Islet precursor cell (in vitro differentiated cells): ENCODE measurements at places on chromosomes 11 and 22.

- no peak for DNase-seq
These were observed 200.6 kb downstream of the KIRREL3 start for GRCh38 chr11:126800009-126800408.

- no peak for DNase-seq
These were observed 61.6 kb downstream of the STK33 start for GRCh38 chr11:8532475-8532874.

GRCh38 chr22:37328017-37328416, 45.7 kb downstream of the CYTH4 start:
- DNase-seq = no peak

- no peak for DNase-seq
These were observed 213.2 kb downstream of the TTC28 start for GRCh38 chr22:28466399-28466798.

- no peak for DNase-seq
These were observed 10.3 kb upstream of the CCDC86 start for GRCh38 chr11:60831501-60832079.

- DNase-seq = no peak
These were observed 7.3 kb upstream of the SLC22A9 start for GRCh38 chr11:63362196-63362793.

- no peak for DNase-seq
These were observed 945.5 kb downstream of the OPCML start for GRCh38 chr11:132586801-132587200.

DNA sequence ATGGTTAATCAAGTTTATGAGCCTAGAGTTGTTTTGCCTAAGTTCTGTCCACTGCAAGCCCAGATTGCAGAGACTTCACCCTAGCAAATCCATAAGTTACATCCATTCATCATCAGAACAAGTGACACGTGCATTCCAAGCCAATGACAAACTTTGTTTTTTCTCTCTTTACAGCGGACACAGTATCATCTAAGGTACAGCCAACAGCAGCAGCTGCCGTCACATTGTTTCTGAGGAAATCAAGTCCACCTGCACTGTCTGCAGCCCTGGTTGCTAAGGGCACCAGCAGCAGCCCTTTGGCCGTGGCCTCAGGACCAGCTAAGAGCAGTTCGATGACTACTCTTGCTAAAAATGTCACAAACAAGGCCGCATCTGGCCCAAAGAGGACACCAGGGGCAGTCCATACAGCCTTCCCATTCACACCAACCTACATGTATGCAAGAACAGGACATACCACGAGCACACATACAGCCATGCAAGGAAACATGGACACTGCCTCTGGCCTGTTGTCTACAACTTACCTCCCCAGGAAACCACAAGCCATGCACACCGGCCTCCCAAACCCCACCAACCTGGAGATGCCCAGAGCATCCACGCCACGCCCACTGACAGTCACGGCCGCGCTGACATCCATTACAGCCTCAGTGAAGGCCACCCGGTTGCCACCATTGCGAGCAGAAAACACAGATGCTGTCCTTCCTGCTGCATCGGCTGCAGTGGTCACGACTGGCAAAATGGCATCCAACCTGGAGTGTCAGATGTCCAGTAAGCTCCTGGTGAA, 155.8 kb downstream of the C11orf91 start:
- DNase-seq = no peak

- DNase-seq = no peak
These were observed 129.8 kb downstream of the OPCML start for GRCh38 chr11:133402551-133402950.

GRCh38 chr22:37896181-37896592, 9.9 kb upstream of the MICALL1 start:
- peak; percentile 82 for DNase-seq

GRCh38 chr11:124108156-124108555, 7.1 kb upstream of the VWA5A start:
- DNase-seq = no peak

DNA sequence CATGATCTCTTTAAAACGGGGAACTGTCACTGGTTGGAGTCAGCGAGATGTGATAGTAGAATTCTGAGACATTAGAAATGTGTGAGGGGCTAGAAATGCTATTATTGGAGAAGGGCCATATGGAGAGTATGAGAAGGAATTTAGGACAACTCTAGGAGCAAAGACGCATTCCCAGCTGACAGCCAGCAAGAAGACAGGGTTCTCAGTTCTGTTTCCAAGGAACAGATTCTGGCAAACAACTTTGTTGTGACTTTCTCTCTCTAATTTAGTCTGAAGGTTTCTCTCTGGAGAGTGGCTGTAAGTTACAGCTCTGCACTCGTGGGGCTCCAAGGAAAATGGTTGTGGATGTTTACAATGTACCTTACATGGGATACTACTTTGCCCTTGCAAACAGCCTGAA, 876.3 kb downstream of the FAM181B start:
- DNase-seq = no peak

DNA sequence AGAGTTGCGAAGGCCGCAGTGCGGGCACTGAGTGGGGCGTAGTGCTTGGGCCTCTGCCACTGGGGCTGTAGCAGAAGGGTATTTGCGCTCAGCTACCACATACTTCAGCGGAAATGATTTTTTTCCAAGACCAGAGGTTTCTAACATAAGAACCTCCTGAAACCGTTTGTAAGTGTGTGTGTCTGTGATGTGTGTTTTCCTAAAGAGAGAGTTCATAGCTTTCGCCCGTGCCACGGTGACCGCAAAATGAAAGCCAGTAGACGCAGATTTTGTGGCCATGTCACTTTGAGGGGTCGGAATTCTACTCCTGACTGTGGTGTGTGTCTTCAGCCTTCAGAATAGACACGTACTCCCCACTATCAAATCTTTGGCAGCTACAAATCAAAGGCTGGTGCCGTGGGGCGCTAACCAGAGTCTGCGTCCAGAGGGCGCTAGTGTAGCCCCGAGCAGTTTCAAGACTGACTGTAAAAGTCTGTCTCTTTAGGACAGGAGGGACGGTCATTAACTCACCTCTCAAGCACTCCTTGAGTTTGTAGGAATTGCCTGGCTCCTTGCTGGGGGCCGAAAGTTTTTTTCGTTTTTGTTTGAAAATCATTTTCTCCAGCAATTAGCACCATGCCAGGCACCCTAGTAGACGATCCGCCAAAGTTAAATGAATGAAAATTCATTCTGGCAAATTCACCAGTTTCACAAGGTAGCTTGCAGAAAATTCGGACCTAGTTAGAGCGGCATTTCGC, 2.5 kb upstream of the CALCA start:
- DNase-seq = peak; percentile 90

GRCh38 chr11:14793546-14793945, 98.5 kb downstream of the CYP2R1 start:
- DNase-seq = no peak

- no peak for DNase-seq
These were observed 29.6 kb downstream of the MARK2 start for GRCh38 chr11:63868399-63869064.

DNA sequence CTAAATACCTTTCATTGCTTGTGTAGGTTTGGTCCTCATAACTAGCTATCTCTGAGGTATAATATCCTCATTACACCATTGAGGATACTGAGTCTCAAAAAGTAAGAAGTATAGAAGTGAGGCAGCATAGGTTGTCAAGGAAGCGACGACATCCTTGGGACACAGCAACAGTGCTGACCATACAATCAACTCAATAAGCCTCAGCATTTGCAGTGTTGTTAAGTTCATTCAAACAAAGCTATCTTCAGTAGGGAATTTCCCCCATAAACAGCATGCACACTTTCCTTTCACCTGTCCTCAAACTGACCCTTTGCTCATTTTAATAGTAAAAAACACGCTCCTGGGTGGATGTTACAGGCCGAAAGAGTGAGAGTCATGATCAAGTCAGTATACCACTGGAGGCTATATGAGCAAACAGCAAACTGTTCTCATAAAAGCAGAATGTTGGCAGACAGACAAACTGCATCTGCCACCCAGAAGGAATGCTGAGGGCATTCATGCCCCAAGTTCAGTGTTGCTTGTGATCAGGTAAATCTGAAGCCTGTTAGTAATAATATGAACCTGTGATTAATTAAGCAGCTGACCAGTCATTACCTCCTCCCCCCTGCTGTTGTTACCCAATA, 756.2 kb upstream of the TENM4 start:
- no peak for DNase-seq

DNA sequence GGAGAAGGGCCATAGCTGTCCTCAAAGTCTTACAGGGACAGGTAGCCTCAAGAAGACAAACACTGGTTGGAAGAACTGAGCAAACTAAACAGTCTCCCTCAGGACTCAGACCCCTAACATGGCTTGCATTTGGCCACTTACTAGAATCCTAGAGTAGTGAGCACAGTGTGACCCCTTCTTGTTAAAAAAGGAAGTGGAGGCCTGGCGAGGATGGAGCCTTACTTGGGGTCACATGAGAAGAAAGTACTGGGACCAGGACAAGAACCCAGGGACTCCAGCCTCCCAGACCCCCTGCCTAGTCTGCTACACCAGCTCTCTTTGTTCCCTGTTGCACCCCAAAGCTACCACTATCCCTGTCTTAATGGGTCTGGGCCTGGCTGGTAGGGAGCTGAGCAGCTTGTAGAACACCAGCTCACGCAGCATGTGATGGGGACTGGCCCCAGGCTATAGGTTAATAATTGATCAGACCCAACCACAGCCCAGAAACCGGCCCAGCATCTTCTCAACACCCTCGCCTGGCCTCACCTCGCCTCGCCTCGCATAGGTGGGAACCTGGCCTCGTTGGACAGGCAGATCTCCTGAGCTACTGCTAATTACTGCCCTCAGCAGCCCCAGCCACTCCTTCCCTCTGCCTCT, 17.6 kb downstream of the DGAT2 start:
- no peak for DNase-seq

- DNase-seq = no peak
These were observed 13.8 kb upstream of the OR56A3 start for GRCh38 chr11:5928271-5928670.

DNA sequence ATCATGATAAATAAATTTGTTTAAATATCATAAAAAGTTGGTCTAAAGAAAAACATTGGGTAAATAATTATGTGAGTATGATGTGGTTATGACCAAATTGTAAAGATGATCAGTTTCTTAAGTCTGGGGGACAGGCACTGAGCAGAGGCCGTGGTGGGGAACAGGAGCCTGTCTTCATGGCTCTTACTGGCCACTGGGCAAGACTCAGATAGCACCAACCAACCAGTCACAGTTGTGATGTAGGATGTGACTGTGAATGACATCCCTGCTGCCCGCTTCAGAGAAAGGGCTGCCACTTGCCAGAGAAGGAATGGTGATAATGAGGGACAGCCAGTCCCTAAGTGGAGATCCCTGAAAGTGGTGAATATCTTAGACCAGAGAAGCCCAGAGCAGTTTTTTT, 7.0 kb downstream of the PTPRJ start:
- no peak for DNase-seq

GRCh38 chr11:125910226-125910849, 6.0 kb downstream of the DDX25 start:
- no peak for DNase-seq

DNA sequence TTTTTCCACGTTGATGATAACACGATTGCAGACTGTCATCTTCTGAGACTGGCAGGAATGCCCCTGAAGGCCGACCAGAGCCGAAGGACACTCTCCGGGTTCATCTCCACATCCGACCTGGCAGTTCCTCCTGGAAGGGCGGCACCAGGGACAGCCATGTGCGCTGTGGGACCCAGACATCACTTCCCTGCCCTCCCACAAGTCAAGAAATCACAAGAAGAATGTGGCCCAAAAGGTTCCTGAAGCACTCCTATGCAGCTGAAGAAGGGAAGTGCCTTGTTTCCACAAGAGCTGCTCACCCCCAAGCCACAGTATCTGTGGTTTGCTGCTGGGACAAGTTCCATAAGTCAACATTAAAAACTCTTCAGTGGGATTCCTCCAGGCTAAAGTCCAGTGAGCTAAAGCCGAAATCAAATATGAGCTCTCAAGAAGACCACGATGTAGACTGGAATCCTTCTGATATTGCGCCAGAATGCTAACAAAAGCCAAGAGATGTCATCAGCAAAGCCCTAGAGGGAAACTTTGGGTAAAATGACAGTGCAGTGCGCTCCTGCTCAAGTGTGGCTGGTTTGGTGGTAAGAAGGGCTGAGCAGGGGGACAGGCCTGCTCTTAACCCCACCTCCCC, 21.2 kb downstream of the PACSIN2 start:
- no peak for DNase-seq

GRCh38 chr11:58525037-58525614, 17.2 kb upstream of the OR5B21 start:
- no peak for DNase-seq

GRCh38 chr11:1830322-1831223, 4.2 kb upstream of the SYT8 start:
- DNase-seq = peak; percentile 81

- no peak for DNase-seq
These were observed 54.6 kb downstream of the SLC36A4 start for GRCh38 chr11:93143186-93143585.

DNA sequence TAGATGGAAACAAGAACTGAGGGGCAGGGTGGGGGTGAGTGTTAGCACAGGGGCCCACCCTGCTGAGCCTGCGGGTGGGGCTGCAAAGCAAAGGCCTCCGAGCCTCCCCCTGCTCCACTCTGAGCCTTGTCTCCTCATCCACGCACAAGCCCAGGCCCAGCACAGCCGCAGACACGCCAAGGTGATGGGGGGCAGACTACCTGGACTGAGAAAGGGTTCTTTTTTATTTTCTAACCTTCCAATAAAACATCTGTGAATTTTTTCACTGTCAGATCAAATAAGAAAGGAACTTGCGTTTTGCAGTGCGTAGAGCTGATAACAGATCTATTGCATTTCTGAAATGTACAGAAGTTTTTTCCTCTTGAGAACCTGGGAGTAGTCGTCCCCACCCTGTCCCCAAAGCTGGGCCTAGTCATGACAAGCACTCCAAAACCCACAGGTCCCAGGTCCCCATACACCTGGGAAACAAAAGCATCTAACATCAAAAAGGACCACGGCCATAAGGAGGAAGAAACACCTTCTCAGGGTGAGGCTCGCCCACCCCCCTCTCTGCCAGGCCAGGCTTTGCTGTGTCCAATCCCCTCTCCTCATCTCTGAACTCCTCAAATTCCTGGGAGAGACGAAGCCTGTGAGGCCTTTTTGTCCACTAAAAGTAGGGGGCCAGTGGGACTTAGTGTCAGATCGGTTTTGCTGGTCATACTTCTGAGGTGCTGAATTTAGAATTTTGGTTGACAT, 22.7 kb upstream of the CD5 start:
- no peak for DNase-seq
